ENCODE measurements at places on chromosomes 3 and 15.

- DNase-seq, result no peak
Observed at GRCh38 chr15:58773024-58773423, 1.9 kb downstream of the MINDY2 start.

- no peak for DNase-seq
Observed at GRCh38 chr3:10702961-10703740, 112.9 kb upstream of the SLC6A11 start.

- no peak for DNase-seq
Observed at GRCh38 chr3:123791073-123791370, 93.1 kb downstream of the MYLK start.

- DNase-seq, result no peak
Observed at GRCh38 chr3:58591517-58592510, 14.6 kb upstream of the FAM107A start.

GRCh38 chr3:48521635-48522034, 17.7 kb upstream of the SHISA5 start:
- DNase-seq, result no peak
